ENCODE measurements at places on chromosomes 7 and 10.

DNA sequence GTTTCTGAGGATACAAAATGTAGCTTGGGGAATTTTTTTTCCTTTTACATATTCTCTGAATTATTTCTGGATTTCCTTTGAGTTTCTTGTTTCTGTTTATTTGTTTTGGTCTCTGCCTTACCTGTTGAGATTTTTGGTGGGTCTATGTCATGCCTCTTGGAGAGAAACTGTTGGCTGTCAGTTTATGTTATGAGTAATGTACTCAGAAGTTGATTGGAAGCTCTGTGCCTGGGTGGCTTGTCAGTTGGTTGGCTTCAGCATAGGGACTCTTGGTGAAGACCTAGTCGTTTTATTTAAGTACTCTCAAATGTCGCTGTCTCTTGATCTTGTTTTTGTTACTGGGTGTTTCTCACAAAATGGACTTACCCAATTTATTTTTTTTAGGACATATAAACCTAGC is 132.4 kb downstream of the CDK14 start:
- DNase-seq = no peak

GRCh38 chr7:4147926-4148620 is 534.0 kb upstream of the FOXK1 start:
- no peak for DNase-seq

DNA sequence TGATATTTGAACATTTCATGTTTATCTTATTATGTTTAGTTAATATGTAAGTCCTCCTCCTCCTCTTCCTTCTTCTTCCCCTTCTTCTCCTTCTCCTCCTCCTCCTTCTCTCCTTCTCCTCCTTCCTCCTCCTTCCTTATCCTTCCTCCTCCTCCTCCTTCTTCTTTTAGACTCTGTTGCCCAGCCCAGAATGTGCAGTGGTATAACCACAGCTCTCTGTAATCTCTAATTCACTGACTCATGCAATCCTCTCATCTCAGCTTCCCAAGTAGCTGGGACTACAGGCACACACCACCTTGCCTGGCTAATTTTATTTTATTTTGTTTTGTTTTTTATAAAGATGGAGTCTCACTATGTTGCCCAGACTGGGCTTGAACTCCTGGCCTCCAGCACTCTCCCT is 83.4 kb upstream of the ODAD2 start:
- no peak for DNase-seq

- DNase-seq = no peak
These were observed 32.9 kb downstream of the SVOPL start for GRCh38 chr7:138668229-138668596.

DNA sequence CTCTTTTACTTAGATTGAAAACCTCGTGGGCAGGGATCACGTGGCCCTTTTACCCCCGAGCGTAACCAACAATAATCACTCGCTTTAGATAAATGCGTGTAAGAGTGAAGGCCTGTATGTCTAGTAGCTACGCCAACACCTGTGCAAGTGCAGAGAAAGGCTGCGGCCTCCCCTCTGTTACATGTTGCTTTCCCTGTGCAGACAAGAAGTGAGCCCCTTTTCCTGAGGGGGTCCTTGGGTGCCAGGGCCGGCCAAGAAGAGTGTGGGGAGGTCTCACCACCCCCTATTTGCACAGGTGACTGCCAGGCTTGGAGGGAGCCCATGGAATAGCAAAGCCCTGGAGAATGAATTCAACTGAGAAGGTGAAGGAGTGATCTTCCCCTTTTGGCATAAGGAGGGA is 35.6 kb upstream of the CNPY1 start:
- DNase-seq = no peak

- no peak for DNase-seq
These were observed 40.6 kb downstream of the MPLKIP start for GRCh38 chr7:40093631-40094350.

DNA sequence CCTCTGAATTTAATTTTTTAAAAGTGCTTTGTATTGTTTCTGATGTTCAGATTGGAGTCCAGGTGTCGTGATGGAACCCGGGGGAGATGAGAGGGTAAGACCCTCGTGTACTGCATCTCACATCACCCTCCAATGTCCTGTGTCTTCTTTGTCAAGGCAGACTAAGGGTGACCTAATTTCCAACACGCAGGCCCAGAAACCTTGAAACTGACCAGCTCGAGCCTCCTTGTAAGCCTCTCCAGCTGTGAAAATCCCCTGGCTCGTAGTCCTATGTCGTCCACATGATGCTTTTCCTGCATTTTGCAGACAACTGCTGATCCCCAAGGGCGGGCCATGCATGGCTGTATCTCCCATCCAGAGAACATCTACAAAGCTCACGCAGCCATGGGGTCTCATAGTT is 220.2 kb downstream of the ARHGAP12 start:
- no peak for DNase-seq

GRCh38 chr10:6598679-6599078 is 18.6 kb upstream of the PRKCQ start:
- DNase-seq = no peak
